ENCODE measurements at places on chromosomes 12 and 14.

DNA sequence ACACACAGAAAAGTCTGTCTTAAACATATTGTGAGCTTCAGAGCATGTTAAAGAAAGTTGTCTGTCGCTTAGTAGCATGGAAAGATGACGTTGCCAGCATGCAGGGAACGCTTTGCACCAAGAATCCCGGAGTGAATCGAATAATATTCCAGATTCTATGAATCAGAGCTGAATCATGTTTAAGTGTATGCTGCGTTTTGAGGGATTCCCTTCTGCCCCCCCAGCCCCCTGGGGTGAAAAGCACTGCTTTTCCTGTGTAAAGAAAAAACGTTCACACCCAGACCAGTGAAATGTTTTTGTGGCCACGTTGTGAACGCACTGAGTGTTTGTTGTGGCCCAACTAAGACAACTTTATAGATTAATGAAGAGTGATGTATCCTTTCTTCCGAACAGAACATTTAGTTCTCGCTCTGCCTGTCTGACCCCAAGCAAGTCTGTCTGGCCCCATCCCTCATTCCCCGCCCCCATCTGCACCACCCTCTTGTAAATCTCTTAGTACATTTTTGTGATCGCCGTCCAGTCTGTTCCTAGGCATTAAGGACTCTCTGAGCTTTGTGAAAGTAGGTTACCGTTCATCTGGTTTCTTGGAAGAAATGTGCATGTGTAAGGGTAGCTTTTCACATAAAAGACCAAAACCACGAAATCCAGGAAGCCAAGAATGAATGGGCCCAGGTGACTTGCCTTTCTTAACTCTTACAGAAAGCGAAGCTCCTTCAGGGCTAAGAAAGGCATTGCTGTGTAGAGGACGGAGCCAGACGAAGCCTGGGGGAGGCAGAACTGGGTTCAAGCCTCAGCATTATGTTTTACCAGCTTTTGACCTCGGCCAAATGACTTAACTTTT is 103.0 kb downstream of the SAMD4A start:
- no peak for DNase-seq

- no peak for DNase-seq
Measured at GRCh38 chr12:124476011-124476400, 91.4 kb downstream of the NCOR2 start.

GRCh38 chr14:94269156-94269555 is 23.9 kb downstream of the SERPINA10 start:
- no peak for DNase-seq

DNA sequence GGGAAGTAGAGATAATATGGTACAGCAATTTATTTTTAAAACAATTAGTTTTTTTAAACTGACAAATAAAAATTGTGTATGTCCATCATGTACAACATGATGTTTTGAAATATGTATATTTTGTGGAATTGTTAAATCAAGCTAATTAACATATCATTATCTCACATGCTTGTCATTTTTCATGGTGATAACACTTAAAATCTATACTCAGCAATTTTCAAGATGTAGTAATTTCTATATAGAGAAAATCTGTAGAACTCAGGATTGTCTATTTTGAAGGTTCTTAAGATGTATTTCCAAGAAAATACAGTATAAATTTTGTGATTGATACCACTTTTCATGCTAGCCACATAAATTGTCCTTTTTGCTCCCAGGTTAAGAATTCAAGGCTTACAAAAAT is 247.1 kb downstream of the FBXL14 start:
- no peak for DNase-seq

GRCh38 chr14:22535126-22535525 is 53.9 kb downstream of the DAD1 start:
- DNase-seq: no peak

- DNase-seq: no peak
Measured at GRCh38 chr12:128083132-128083729, 183.7 kb upstream of the TMEM132C start.

DNA sequence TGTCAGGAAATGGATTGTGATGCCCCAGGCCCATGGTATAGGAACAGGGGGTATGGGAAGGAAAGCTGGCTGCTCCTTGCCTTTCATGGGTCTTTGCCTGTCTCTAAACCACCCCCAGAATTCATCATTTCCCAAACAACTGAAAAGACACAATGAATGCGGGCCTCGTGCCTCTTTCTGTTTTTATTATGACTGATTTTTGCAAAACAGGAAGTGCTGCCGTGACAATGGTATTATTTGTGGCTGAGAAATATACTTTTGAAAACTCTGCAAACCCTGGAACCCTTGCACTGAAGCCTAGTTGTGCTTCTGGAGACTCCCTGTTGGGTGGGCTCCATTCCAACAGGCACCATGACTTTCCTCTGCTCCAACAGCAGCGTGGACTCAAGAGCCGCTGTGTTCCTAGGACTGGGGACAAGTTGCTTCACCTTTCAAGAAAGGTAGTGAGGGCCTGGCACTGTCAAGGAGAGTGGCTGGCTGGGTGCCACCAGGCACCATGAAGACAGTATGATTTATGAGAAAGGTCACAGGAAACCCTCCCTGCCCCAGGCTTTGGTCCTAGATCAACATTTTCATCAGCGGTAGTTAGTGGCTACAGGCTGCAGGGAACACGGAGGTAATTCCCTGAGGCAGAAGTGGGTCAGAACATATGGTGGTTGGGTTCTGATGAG is 4.8 kb upstream of the DGLUCY start:
- DNase-seq: no peak

- DNase-seq: no peak
Measured at GRCh38 chr14:83342590-83342989, 1808.9 kb upstream of the SEL1L start.

GRCh38 chr12:43337571-43338444 is 214.2 kb downstream of the ADAMTS20 start:
- no peak for DNase-seq

GRCh38 chr14:61386173-61386772 is 64.9 kb downstream of the PRKCH start:
- no peak for DNase-seq

DNA sequence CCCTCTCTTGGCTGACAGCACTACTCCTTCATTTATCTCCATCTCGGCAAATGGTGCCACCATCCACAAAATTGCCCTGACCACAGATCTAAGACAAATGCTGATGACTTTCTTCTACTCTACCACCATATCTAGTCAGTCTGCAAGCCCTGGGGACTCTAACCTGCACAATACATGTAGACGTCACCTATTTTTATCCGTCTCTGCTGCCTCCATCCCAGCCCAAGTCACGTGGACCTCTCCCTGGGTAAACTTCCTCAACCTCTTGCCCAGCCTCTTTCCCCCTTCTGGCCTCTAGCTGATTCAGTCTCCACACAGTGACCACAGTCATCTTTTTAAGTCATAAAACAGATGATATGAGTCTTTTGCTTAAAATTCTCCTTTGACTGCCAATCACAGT is 1203.0 kb downstream of the AACS start:
- no peak for DNase-seq

DNA sequence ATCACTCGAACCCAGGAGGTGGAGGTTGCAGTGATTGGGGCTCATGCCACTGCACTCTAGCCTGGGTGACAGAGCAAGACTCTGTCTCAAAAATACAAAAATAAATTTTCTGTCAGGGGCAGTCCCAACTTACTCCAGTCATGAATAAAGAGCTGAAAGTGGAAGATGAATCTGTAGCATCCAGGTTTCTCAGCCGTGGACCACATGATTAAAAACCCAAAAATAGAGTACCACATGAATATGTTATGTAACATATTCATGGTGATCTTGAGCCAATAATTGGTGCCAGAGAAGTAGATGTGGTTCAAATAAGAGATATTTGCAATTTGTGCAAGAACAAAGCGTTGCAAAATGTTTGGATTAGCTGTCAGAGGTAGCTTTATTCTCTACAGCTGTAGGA is 23.1 kb downstream of the SPIC start:
- DNase-seq: no peak

DNA sequence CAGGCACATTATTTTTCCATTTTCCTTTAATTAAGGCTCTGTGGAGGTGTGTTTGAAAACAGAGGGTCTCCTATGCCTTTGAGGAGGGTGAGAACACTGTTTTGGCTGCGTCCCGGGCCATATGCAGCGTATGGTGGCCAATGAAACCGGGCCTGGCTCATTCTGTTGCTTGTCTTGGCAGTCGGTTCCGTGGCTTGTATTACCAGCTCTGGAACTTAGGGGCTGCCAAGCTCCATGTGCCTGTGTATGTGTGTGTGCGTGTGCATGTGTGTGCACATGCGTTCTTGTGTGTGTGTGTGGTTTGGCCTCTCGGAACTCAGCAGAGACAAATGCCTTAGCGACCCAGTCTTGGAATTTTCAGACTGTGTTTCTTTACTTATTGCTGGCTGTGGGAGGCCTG is 2.7 kb downstream of the JDP2 start:
- DNase-seq: no peak

DNA sequence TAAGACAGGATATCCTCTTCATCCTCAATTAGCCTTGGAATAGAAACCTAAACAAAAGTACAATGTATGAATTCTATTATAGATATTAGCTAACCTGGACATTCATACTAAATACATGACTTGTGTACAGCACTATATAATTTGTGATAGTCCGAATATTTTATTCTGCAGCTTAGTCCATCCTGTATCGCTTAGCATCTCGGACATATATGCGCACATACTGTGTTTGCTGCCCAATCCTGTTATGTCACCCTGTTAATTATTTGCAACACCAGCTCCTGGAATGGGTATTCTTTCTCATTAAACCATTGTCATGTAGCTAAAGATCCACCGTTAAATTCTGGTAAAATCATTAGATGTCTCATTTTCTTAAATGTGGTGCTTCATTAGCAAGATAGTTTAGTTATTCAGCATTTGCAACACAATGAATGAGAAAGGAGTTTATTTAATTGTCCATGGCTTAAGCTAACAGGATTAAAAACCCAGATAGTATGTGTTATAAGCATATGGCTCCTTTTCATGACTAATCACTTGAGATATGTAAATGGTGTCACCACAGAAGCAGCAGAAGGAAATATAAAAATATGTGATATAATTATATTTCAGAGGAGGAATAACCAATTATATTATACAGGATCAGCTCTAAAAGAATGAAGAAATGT is 156.0 kb upstream of the ARHGAP5 start:
- no peak for DNase-seq

GRCh38 chr14:31842899-31843298 is 234.2 kb upstream of the ARHGAP5 start:
- DNase-seq: no peak

GRCh38 chr14:34496007-34496678 is 34.1 kb upstream of the SPTSSA start:
- DNase-seq: no peak

- DNase-seq: no peak
Measured at GRCh38 chr12:23666866-23667265, 282.6 kb downstream of the SOX5 start.

- DNase-seq: no peak
Measured at GRCh38 chr12:21888276-21888863, 52.9 kb downstream of the ABCC9 start.

DNA sequence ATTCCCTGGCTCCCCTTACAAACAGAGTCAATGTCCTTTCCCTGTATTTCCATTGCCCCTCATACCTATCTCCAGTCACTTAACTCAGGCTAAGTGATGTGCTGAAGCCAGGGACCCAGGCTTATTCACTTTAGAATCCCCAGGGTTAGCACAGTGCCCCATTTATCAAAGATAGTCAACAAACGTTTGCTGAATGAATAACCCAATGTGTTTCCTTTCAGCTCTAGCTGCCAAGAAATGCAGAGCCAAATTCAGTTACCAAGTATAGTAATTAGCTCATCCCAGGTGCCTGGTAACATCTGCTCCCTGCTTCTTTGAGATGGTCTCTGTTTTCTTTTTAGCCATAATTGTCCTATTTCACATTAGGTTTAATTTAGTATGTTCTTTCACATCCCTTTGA is 189.5 kb downstream of the PHLDA1 start:
- DNase-seq: no peak

DNA sequence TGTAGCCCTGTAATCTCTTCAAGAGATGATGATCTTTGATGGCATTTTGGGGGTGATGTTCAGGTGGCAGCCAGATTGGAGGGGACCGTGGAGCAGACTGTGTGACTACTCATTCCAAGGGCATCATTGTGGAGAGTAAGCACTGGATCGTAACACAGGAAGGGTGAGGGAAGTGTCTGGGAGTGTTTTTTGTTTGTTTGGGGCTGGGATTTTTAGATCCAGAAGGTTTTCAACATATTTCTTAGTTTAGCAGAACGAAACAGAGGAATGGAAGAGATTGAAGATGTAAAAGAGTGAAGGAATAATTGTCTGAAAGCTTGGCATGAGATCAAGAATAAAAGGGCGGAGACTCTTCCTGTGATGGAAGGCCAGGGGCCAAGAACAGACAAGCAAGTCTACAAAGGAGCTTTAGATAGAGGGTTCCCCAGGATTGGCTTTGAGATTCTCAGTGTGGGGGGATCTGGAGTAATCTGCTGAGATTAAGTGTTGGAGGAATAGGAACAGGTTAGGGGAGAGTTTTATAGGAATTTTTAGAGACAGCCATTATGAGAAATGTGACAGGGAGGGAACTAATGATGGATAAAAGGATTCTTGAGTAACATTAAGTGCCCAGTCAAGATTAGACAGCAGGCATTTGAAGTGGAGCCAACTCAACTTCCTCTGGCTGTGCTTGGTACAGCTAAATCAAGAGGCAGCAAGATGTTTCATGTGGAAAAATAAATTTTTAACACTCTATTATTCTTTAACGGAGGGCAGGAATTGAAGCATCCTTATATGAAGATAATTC is 79.7 kb upstream of the REP15 start:
- no peak for DNase-seq

DNA sequence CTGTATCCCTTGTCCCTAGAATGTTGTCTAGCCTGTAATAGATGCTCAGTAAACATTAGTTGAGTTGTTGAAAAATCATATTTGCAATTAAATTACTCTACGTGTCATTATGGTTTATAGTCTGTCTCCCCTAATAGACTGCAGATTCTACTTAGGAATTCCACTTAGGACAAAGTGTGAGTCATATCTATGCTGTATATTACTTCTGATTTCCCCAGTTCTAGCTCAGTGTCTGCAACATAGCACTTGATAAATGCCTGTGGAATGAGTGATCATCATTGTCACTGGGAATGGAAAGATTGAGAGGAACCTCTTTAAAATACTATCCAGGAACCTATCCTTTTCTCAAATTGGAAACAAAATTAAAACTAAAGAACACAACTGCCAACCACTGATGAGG is 99.3 kb downstream of the TBX5 start:
- DNase-seq: no peak

GRCh38 chr12:89280833-89281538 is 71.3 kb downstream of the DUSP6 start:
- DNase-seq: no peak

- DNase-seq: no peak
Measured at GRCh38 chr12:24751181-24751580, 197.7 kb downstream of the BCAT1 start.
